Activated CD8-positive, alpha-beta T cell treated with anti-CD3 and anti-CD28 coated beads, Interleukin-2, amount 10 ng/mL, durations not matched to agents 7 days and 5 days (primary cell): ENCODE measurements at places on chromosomes 13 and 19. TPM values are rescaled to one million over a fixed set of nuclear protein-coding genes. Genes with fewer than 3 reads are reported as not detected.

- DNase-seq = no peak
These were observed 37.2 kb upstream of the TPM4 start for GRCh38 chr19:16039081-16039480.

DNA sequence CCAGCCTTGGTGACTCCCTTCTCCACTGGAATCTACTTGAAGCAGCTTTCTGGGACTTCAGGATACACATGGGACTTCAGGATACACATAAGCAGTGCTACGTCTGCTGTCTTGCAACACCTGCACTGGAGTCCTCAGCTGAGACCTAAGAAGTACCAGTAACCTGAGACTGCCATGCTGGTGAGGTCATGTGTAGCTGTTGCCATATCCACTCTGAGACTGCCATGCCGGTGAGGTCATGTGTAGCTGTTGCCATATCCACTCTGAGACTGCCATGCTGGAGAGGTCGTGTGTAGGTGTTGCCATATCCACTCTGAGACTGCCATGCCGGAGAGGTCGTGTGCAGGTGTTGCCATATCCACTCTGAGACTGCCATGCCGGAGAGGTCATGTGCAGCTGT, 937.9 kb downstream of the EFNB2 start:
- DNase-seq = no peak

DNA sequence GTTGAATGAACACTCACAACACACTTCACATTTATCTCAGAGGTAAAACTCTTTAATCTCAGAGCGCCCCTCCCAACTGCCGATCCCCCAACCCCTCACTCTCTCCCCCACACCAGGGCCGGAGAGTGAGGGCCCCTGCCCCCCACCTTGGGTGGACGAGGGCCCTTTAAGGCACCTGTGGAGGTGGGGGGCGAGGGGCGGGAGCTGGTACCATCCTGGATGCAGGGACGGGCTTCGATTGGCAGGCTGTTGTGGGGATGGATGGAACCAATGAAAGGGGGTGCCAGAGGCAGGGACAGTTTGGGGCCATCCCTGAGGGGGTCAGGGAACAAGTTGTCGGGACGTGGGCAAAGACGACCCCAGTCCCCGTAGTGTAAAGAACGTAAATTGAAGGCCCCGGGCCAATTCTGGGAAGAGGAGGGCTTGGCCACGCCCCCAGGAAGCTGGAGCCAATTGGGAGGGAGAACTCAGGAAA, 1.7 kb upstream of the PNKP start:
- no peak for DNase-seq

- no peak for DNase-seq
These were observed 153.2 kb downstream of the USP12 start for GRCh38 chr13:27018344-27018861.

- DNase-seq = peak; percentile 78
These were observed 6.9 kb downstream of the ZNF490 start for GRCh38 chr19:12603714-12604113.

DNA sequence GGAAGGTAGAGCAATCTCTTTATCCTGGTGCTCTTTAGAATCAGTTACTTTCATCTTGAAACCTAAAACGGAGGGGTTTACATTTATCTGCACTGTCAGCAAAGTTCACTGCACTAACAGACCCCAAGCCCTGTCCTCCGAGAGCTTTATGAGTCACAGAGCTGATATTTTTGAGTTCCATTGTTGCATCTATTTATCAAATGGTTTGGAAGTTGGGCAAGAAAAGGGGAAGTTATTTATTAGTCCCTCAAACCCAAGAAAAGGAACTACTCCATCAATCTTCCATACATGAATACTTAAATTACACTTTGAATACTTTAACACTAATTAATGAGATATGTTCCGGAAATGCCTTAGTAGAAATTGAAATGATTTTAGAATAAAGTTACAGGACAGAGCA, 55.5 kb downstream of the EDNRB start:
- no peak for DNase-seq

DNA sequence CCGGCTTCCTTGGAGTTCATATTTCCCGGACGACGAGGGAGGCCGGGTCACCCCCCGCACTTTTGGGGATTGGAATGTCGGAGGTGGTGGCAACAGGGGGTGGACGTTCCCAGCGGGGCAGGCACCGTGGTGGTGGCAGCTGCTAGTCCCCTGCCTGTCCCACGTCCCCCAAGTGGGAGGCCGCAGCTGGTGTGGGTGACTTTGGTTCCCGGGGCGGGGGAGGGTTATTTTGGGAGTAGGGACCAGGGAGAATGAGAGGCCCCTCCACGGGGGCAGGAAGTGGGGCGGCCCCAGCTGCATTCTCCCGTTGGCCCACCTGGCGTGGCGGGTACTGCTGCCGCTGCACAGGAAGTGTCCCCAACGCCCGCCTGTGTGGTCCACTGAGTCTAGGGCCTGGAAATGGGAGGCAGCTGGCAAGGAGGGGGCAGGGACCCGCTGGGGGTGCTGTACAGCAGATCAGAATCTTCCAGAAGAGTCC, 11.1 kb upstream of the PLIN3 start:
- DNase-seq = no peak

- no peak for DNase-seq
These were observed 57.3 kb downstream of the KLF2 start for GRCh38 chr19:16381756-16382401.

DNA sequence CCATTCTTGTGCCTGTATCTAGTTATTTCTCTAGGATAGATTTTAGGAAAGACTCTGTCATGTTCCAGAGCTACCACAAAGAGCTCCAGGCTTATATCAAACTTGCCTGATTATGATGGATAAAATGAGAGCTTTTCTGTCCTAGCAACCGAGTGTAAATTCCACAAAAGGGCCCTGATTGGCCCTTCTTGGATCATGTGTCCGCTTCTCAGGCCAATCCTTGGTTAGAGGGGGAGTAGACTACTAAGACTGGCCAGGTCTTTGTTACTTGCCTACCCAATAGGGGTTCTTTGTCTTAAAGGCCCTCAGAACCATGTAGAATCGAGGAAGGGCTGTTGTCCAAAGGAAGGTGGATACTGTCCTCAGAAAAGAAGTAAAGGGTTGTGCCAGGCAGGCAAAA, 2.4 kb downstream of the DHX34 start:
- no peak for DNase-seq

The NLRP9 gene
- not detected for total RNA-seq

The NOSIP gene
- 147 TPM for total RNA-seq

The SHKBP1 gene
- total RNA-seq = 116 TPM

The RNF225 gene
- total RNA-seq = 0.99 TPM

The C1QTNF9B gene
- not detected for total RNA-seq
